ENCODE measurements at places on chromosomes 7 and 10. TPM values are rescaled to one million over a fixed set of nuclear protein-coding genes. Genes with fewer than 3 reads are reported as not detected.

FAM221A gene
- total RNA-seq: 10.0 TPM

DNA sequence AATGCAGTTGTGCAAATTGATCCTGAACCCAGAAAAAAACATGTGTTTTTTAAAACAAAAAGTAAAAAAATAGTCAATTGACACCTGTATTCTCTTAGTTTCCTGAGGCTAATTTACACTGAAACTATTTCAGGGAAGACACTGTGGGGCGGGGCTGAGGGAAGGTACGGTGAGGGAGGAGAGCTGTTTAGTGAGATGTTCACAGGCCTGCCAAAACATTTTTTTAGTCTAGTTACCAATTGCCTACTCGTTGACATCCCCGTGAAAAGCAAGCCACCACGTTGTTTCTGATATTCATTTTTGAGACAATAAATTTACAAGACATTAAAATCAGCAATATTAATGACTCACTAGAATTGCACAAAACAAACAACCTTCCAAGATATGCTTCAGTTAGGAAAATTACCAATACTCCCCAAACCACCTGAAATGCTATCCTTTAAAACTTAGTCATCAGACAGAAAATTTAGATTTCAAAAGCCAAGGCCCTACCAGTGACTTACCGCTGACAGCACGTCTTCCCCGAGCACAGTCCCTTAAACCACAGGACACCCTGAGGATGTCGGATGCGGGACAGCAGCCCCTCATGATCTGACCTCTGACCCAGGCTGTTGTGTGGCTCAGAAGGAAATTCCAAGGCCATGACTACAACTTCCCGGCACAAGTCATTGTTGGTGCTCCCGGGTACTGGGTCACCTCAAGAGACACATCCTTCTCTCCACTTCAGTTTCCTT, 279.2 kb downstream of the PRPF18 start:
- H3K4me1 ChIP-seq: peaks cover 20% of the 10 kb centered on the region
- H3K4me3 ChIP-seq: no peak overlapping the region
- DNase-seq: no peak
- H3K36me3 ChIP-seq: no peaks in the 10 kb centered on the region
- no peaks in the 10 kb centered on the region for H3K27me3 ChIP-seq
- no peak overlapping the region for H3K27ac ChIP-seq

CYP2E1 gene
- not detected for total RNA-seq

DNA sequence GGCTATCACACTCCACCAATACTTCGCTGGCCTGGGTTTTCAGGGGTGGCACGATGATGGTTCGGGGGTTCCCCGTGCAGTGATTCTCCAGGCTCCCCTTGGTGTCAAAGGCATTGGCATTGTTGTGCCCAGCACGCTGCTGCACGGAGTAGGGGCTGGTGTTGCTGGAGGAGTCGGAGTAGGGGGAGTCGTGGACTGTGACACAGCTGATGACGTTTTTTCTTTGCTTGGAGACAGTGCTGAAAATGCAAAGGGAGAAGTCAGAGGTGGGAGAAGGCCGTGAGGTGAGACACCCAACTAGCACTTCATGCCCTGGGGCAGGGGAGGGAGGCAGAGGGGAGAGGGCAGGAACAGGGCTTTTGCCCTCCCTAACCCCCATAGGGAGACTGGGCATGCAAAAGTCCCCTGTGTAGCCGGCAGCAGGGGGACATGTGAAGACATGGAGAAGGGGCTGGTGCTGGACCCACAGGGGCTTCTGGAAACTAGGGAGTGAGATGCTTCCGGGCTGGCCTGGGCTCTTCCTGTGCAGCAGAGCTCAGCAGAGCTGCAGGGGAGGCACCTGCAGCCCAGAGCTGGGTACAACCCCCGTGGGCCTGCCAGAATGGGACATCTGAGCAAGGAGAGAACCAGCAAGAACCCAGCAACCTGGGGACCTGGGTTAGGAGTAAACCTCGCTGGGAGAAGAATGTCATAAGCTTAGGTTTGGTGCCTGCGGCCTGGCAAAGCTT, 60.5 kb downstream of the CLEC2L start:
- H3K4me3 ChIP-seq: no peak overlapping the region
- DNase-seq: no peak
- H3K4me1 ChIP-seq: no peaks in the 10 kb centered on the region
- no peaks in the 10 kb centered on the region for H3K27me3 ChIP-seq
- H3K27ac ChIP-seq: no peak overlapping the region

GRCh38 chr7:50275430-50275829, 29.1 kb upstream of the IKZF1 start:
- peaks cover 68% of the 10 kb centered on the region for H3K4me1 ChIP-seq
- no peak for DNase-seq
- no peaks in the 10 kb centered on the region for H3K27me3 ChIP-seq
- no peak overlapping the region for H3K27ac ChIP-seq
- no peaks in the 10 kb centered on the region for H3K36me3 ChIP-seq

CYP2W1 gene
- total RNA-seq: not detected

LAMB4 gene
- not detected for total RNA-seq

GRCh38 chr10:121598263-121599249, at the start of gene FGFR2:
FGFR2 (minus strand) TSS chr10:121598444; CDS start chr10:121593817, 4,627 bp downstream.
- no peak within 1 kb of the TSS for H3K27ac ChIP-seq
- DNase-seq: peak; percentile 27
- peaks cover 51% of the 10 kb centered on the region for H3K27me3 ChIP-seq

AEBP1 gene
- 10.1 TPM for total RNA-seq

- H3K27me3 ChIP-seq: no peaks in the 10 kb centered on the region
- no peak overlapping the region for H3K27ac ChIP-seq
- H3K36me3 ChIP-seq: no peaks in the 10 kb centered on the region
- H3K4me3 ChIP-seq: no peak overlapping the region
These were observed 122.2 kb downstream of the MPP7 start for GRCh38 chr10:28180654-28181053.

TMEM140 gene
- 8.1 TPM for total RNA-seq

IGF2BP3 gene
- 0.29 TPM for total RNA-seq

TRPV6 gene
- total RNA-seq: not detected

DNA sequence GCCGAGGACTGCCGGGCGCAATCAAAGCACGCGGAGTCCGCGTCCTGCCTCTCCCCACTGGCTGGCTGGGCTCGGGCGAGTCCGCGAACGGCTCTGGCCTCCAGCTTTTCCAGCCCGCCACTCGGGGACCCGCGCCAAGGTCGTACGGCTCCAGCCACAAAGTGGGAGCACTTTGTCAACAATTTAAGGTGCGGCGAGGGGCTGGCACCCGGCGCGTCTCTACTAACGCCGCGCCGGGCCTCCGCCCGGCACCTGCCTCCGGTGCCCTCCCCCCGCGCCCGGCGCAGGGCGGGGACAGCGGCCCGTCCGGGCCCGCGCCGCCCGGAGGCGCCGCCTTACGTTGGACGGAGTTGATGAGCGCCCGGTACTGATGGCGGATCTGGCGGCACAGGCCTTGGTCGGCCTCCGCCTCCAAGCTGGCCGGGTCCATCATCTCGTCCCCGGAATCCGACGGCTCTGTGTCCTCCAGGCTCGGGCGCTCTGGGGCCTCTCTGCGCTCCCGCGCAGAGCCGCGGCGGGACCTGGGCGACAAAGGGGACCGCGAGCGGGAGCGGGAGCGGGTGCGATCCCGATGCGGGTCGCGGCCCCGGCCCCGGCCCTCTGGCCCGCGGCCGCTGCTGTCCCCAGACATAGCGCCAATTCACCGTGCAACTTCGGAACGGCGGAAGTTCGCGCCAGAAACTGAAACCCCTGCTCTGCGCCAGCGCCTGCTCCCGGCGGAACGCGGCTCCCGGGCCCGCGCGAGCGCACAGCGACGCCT, at the start of gene NSMCE4A:
Gene NSMCE4A (minus strand): TSS at position 683 of the 760 bp plus-strand sequence. CDS start 52 bp downstream, at position 631.
- H3K4me1 ChIP-seq: peaks cover 24% of the 10 kb centered on the region
- no peak within 1 kb of the TSS for H3K27ac ChIP-seq
- no peaks in the 10 kb centered on the region for H3K27me3 ChIP-seq
- H3K4me3 ChIP-seq: peak within 1 kb of the TSS; percentile 76
- DNase-seq: peak; percentile 76

GRCh38 chr10:71854031-71854430, 3.0 kb upstream of the PSAP start:
- H3K4me1 ChIP-seq: peaks cover 20% of the 10 kb centered on the region
- H3K4me3 ChIP-seq: no peak overlapping the region
- no peaks in the 10 kb centered on the region for H3K27me3 ChIP-seq

DNA sequence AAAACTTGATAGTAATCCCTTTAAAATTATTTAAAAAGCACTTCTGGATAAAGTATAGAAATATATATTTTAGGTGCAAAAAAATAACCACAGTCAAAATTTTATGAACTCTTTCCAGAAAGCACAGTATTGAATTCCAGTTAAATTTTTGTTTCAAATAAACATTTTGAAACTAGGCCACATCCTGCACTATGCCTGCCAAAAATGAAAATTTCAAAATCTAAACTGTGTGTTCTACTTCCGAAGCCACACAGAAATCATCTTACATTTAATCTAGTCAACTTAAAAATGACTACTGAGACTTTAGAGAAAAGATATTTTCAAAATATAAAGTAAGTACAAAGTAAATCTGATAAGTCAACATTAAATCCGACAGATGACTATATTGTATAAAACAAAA, 50.0 kb downstream of the MAGI2 start:
- H3K4me3 ChIP-seq: no peak overlapping the region
- H3K4me1 ChIP-seq: no peaks in the 10 kb centered on the region
- no peak for DNase-seq
- no peaks in the 10 kb centered on the region for H3K27me3 ChIP-seq

- H3K4me3 ChIP-seq: no peak overlapping the region
- no peaks in the 10 kb centered on the region for H3K4me1 ChIP-seq
- no peak overlapping the region for H3K27ac ChIP-seq
- H3K27me3 ChIP-seq: no peaks in the 10 kb centered on the region
These were observed 150.5 kb upstream of the IGFBP3 start for GRCh38 chr7:46071601-46072000.

BLNK gene
- not detected for total RNA-seq

DNA sequence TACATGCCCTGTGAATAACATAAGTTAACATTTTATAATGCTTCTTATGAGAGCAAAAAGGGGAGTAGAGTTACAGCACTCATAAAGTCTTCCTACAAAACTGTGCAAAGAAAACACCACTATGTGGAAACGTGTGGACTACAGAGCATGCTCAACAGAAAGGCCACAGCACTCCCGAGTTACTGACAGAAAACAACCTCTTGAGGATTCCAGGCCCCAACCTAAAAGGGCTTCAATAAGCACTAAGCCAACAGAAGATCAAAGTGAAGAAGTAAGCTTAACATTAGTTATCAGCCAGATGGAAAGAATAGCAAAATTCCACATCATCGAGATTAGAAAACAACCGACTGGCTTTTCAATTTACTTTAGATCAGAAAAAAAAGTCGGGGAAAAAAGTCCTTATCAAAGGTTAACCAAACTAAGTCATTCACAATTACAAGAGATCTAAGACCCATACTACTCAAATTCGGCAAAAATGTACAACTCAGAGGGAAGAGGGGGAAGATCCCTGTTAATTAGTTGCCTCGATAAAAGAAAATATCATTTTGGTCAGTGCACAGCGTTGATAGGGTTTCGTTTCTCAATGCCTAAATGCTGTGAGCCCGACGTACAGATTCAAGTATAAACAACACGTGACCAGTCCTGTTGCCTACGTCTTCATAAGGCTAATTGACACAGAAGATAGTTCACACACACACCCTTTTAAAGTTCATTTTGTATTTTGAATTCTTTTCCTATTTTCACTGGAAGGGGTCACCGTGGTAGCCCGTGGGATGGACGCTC, 1.4 kb downstream of the KBTBD2 start:
- DNase-seq: peak; percentile 52
- H3K4me3 ChIP-seq: peak overlapping the region; percentile 97
- H3K4me1 ChIP-seq: peaks cover 62% of the 10 kb centered on the region
- no peaks in the 10 kb centered on the region for H3K27me3 ChIP-seq
- H3K27ac ChIP-seq: peak overlapping the region; percentile 98

DNA sequence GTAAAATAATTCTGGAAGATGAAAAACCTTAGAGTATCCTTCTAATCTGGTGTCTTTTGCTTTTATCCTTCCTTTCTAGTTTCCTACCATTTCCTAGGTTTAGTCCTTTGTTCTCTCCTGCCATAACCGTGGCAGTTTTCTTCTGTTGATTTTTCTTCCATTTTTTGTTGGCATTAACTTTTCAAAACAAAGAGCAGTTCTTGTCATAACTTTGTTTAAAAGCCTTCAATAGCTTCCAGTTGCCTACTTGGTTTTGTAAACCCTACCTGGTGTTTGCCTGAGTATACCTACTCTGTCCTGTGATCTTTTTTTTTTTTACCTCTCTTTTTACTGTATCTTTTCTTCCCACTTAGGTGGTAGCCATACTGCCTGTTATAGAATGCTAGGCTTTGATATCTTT, 125.6 kb downstream of the LYZL1 start:
- H3K4me1 ChIP-seq: peaks cover 25% of the 10 kb centered on the region
- no peaks in the 10 kb centered on the region for H3K27me3 ChIP-seq
- H3K36me3 ChIP-seq: peaks cover 21% of the 10 kb centered on the region

DNA sequence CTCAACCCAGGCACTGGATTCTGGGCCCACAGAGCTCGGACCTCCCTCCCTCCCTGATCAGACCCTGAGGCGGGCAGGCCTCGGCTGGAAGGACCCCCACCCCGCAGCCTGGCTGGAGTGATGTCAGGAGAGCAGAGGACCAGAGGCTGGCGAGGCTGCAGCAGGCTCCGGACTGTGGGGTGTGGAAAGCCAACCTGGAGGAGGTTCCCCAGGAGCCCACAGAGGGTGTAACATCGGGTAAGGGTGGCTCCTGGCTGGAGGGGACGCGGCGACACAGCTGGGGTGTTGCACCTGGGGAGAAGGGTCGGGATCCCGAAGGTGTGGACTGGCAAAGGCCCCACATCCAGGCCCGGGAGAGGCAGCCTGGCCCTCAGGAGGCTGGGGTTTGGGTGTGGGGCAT, 8.9 kb upstream of the MICALL2 start:
- H3K4me1 ChIP-seq: no peaks in the 10 kb centered on the region
- no peaks in the 10 kb centered on the region for H3K27me3 ChIP-seq

CYP3A7 gene
- total RNA-seq: not detected

GRCh38 chr7:113797420-113798010, 121.3 kb downstream of the PPP1R3A start:
- no peak for DNase-seq
- no peak overlapping the region for H3K4me3 ChIP-seq
- no peaks in the 10 kb centered on the region for H3K4me1 ChIP-seq
- H3K36me3 ChIP-seq: no peaks in the 10 kb centered on the region
- H3K27me3 ChIP-seq: no peaks in the 10 kb centered on the region

DNA sequence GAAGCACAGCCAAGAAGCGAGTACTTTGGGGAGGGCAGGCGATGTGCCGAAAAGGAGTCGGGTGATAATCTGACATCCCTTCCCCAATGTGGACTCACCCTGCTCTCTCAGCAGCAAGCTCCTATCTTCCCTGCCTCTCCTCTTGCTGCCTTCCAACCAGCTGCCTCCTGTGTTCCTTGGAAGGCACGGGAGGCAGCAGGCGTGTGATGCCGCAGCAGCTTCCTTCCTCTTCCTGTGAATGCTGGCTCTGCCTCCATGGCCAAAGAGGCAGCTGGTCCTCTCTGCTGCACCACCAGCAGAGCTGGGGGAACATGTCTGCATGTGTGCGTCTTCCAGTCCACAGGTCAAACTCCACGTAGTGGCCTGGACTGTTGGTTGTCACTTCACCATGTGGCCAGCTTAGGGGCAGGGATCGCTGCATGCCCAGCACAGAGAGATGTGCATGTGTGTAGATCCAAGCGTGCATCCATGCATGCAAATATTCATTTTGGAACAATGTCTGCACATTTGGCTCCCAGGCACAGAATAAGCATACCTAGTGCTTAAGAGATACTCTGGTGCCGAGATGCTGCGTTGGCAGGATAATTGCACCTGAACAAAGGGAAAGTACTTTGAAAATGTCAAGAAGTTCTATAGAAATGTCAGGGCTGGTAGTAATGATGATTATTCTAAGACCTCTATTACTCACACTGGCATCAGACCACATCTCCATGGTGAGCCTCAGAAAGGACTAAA, 499.8 kb downstream of the PLXNA4 start:
- no peaks in the 10 kb centered on the region for H3K36me3 ChIP-seq
- H3K4me1 ChIP-seq: no peaks in the 10 kb centered on the region
- peaks cover 23% of the 10 kb centered on the region for H3K27me3 ChIP-seq
- no peak overlapping the region for H3K27ac ChIP-seq

FAM24A gene
- total RNA-seq: not detected

ARHGEF35 gene
- total RNA-seq: 6.5 TPM

CPA2 gene
- not detected for total RNA-seq

Data from activated naive CD4-positive, alpha-beta T cell treated with anti-CD3 and anti-CD28 coated beads for 36 hours (primary cell).